ENCODE measurements at places on chromosomes 3 and 15. TPM values are rescaled to one million over a fixed set of nuclear protein-coding genes. Genes with fewer than 3 reads are reported as not detected.
A peak's percentile ranks its signal among the peaks of the same experiment; 100 is the strongest.

DNA sequence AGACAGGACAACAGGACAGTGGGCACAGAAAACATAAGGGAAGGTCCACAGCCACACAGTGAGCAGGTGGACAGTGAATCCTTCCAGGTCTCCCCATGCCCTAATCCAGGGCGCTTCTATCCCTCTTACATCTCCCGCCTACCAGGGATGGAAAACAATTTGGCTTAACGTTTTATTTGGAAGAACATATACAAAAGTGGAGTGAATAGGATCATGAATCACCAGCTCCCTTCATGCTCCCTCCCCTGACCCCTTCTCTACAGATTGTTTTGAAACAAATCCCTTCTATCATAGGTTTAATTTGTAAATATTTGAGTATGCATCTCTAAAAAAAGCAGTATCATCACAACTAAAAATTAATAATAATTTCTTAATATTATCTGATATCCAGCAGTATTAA, 52.5 kb downstream of the CLDN11 start:
- no peak for DNase-seq

DNA sequence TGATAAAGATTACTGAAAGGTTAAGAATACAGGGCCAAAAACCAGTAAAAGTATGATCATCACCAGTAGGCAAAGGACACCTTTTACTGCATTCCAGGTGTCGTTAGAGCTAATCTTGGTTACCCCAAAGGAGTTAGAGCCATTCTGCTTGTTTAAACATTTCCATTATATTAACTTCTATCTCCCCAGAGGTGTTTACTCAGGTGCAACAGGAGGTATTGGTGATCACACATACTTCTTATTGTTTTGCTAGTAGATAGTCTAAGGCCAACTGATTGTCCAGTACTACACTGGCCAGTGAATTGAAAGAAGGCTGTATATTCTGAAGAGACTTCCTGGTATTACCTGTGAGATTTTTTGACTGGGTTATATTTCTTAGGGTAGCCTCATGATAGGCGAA, 22.8 kb downstream of the MKRN3 start:
- no peak for DNase-seq

DNA sequence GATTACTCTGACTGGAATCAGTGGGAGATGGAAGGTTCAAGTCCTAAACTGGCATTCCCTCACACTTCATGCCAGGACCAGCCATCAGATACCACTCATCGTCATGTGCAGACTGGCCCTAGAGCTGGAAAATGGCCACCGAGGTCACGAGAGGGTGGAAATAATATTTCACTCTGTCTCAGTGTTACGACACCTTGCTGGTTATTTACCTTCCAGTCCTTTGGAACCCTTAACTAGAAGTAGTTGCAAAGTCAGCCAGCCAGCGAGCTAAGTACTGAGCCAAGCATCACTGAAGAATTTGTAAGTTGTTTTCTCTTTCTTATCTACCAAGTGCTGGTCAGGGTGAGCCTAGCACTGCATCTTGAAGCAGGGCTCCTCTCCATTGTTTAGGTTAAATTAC, 309.9 kb upstream of the RASGRP1 start:
- DNase-seq, result no peak

DNA sequence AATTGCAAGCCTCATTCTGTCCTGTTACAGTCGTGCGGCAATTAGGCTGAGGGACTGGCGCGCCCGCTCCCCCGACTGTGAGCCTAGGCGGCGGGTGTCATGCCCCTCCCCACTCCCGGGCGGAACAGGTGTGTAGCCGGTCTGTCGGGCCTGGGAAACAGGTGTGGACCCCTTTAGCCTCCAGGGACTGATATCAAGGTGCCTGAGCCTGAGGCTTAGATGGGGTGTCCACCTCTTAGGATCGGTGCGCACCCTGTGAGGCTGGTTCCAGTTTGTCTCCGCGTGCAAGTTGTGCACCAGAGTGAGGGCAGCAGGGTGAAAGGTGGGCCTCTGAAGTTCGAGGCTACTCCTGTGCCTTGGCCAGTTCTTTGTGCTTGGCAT, 686 bp downstream of the VPS8 start:
- DNase-seq, result no peak

DNA sequence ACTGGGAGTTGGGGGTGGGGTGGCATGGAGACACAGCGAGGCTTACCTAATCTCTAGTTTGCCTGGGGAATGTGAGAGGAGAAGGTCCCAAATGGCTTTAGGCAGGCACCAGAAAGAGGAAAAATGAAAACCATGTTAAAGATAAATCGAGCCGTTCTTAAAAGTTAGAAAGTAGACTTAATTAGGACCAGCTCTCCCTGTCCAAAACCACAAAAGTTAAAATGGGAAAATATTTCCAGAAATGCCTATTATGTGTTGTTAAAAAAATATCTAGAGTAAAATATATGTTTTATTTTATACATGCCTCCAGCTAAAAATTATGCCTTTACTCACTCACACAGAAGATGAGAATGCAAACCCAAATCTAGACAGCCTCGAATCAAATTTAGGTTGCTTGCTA, 50.1 kb downstream of the LRTM1 start:
- DNase-seq, result no peak

DNA sequence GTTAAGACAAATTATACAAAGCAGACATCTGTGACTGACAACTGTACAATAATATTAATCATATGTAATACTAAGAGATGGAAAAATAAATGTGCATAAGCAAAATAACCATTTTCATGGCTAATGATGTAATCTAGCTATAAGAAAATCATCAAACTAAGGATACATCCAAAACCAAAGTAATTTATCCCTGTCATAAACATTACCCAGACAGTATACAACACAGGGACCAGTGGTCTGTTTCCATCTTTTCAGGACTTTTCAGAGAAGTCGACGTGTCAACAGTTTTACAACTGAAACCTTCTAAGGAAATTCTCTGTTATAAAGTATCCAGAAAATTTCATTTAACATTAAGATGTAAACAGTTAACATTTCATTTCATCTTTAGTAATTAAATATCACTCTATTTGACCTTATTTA, 11.0 kb downstream of the THBS1 start:
- no peak for DNase-seq

DNA sequence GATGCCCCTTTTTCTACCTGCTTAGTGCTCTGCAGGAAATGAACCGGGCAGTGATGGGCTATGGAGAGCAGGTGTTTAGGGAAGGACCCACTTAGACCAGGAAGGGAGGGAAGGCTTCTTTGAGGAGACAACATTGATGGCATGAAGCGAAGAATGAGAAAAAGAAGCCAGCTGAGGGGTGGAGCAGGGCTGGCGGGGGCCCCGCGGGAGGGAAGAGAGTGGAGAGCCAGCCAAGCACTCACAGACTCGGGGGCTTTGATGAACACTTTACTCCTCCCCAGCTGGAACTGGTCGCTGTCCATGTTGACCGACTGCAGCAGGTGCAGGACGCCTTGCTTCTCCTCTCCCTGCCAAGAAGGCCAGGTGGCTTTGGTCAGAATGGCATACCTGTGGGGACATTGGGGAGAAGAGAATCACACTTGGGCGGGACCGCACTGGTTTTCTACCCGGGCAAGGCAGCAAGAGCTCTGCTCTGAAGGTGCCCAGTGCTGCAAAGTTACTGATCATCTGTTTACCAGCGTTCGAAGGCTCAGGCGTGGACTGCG, 28.4 kb upstream of the LDHAL6B start:
- DNase-seq, result no peak

- DNase-seq, result no peak
These were observed 3.3 kb upstream of the TAMM41 start for GRCh38 chr3:11850003-11850402.

DNA sequence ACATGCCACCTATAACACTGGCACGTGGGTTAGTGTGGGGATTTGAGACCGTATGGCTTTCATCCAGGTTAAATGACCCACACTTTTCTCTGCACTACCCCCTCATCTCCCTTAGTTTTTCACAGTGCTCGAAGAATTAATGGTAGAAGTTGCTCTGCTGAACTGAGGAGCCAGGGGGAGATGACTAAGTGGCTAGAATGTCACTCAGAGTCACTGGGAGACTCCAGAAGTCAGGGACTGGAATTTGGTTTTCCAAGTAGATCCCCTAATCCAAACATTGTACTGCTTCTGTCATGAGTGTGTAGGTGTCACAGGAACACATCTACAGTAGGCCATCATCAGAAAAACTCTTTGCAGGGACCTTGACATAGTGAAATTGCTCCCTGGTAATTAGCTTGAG, 181.0 kb upstream of the RASGRP1 start:
- no peak for DNase-seq

GRCh38 chr3:107689355-107689754, 166.6 kb downstream of the BBX start:
- DNase-seq, result no peak

GRCh38 chr3:30075514-30075913, 530.9 kb upstream of the TGFBR2 start:
- no peak for DNase-seq

DNA sequence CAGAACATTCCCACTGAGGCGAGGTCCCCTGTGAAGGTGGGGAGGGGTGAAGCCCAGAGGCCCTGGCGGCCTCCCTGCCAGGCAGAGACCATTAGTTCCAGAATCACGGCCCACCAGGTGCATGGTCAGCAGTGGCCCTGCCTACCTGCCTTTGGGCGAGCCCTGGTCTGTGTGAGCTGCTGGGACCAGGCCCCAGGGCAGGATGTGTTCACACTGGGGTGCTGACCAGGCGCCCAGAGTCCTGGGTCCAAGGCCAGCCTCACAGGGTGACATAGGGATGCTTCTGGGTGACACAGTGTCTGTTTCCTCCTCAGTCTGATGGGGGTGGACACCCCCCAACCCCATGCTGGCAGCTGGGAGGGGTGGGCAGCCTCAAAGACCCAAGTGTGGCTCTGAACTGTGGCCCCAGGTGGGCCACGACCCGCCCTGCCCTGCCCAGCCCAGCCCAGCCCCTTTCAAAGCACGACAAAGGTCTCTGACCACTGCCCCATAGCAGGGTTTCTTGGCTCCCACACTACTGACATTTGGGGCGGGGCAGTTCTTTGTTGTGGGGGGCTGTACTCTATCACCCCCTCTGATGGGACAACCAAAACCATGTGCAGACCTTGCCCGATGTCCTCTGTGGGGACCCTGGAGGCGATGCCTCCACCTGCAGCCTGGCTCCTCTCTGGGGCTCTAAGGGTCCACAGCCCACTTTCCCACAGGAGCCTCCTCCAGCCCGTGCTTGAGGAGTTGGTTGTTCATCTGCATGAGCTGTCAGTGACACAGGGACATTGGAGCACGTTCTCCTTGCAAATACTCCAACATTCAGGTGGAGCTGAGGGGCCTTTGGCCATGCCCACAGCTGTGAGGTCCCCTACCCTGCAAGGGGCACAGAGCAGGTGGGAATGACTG, 44.8 kb upstream of the SLC41A3 start:
- peak; percentile 24 for DNase-seq

ZMYND10 gene
- not detected for total RNA-seq

RHOV gene
- total RNA-seq, result not detected

ITGA11 gene
- 32.2 TPM for total RNA-seq

COL6A5 gene
- total RNA-seq, result not detected

SPCS1 gene
- 78.7 TPM for total RNA-seq

CHMP2B gene
- total RNA-seq, result 30.2 TPM

All from Right ventricle myocardium superior (tissue), 1 donor.